ENCODE measurements at places on chromosomes 1 and 21.
A peak's percentile ranks its signal among the peaks of the same experiment; 100 is the strongest.

- no peak for DNase-seq
These were observed 20.0 kb downstream of the H3-3A start for GRCh38 chr1:226082587-226082917.

DNA sequence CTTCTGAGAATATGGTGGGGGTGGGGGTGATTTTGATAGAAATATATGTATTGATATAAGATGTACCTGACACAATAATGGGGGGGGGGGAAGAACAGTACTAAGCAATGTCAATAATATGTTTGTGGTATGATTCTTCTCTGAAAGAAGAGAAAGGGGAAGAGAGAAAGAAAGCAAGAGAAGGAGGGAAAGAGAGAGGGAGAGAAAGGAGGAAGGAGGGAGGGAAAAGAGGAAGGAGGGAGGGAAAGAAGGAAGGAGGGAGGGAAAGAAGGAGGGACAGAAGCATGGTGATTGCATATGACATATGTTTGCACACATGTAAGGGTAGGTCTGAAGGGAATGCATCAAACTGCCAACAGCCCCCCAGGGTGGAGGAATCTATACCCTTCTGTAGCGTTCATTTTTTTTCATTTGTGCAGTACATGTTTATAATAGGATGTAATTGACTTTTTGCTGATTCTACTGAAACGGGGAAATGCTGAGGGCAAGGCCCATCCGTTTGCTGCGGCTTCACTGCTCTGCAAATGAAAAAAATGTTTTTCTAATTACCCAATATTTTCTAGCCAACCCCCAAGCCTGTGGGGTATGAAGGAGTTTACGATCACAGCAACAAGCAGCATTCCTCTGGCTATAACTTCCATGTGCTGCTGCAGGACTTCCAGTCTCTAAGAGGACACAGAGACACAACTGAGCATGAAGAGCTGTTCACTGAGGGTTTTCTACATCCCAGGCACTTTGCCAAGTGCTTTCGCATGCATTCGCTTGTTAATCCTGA is 119.3 kb upstream of the ZC3H12A start:
- no peak for DNase-seq

GRCh38 chr1:236895665-236896387 is 100.7 kb downstream of the MTR start:
- DNase-seq: no peak

GRCh38 chr1:241932845-241933244 is 24.7 kb upstream of the BECN2 start:
- no peak for DNase-seq

- DNase-seq: no peak
These were observed 139.5 kb downstream of the GLIS1 start for GRCh38 chr1:53599481-53599880.

- DNase-seq: peak; percentile 35
These were observed 182.0 kb downstream of the PLPP3 start for GRCh38 chr1:56397409-56397808.

- DNase-seq: no peak
These were observed 769 bp downstream of the GALE start for GRCh38 chr1:23799570-23800399.

- DNase-seq: no peak
These were observed 143.9 kb downstream of the RGS7 start for GRCh38 chr1:241213139-241213538.

GRCh38 chr1:198564716-198565115 is 24.2 kb upstream of the ATP6V1G3 start:
- no peak for DNase-seq

GRCh38 chr1:57026624-57027354 is 61.0 kb upstream of the C8B start:
- no peak for DNase-seq

DNA sequence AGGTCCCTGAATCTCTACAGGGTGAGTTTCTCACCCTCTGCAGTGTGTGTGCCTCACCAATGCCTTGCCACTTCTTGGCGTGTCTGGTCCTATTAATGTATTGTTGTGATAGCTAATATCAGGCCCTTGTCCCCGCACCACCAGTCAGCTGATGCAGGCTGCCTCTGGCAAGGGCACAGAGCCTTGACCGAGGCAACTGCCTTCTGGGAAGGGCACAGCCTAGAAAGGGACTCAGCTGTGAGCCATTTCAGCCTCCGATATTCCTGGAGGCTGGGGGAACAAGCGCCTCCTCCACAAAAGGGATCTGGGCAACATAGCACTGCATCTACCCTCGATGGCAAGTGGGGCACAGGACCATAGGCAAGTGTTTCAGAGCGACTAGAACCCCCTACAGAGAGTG is 27.0 kb downstream of the IL10RB start:
- no peak for DNase-seq

GRCh38 chr1:210790196-210790595 is 343.8 kb downstream of the KCNH1 start:
- DNase-seq: no peak

GRCh38 chr1:182617734-182618351 is 13.7 kb upstream of the RGS16 start:
- no peak for DNase-seq

GRCh38 chr1:36846357-36846756 is 188.0 kb downstream of the GRIK3 start:
- no peak for DNase-seq

- no peak for DNase-seq
These were observed at the start of gene THBS3 for GRCh38 chr1:155207806-155208540. Gene THBS3 (minus strand): TSS chr1:155207897. CDS start chr1:155207876, 21 bp downstream.

DNA sequence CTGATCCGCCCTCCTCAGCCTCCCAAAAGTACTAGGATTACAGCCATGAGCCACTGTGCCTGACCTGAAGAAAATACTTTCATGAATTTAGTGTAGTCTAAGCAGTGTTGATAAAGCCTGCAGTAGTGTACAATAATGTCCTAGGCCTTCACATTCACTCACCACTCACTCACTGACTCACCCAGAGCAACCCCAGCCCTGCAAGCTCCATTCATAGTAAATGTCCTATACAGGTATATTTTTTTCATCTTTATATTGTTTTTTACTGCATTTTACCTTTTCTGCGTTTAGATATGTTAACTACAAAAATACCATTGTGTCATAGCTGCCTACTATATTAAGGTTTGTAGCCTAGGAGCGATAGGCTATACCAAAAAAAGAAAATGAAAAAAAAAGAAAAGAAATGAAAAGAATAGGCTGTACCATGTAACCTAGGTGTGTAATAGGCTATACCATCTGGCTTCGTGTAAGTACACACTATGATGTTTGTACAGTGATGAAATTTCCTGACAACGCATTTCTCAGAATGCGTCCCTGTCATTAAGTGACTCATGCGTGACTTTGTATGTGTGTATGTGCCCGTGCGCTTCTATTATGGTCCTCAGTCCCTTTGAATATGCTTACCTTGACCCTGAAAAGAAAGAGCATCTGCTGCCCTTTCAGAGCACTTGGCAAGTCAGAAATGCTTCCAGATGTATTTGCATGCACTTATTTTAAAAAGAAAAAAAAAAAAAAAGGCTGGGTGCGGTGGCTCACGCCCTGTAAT is 9.2 kb upstream of the SLAMF8 start:
- DNase-seq: no peak

- DNase-seq: no peak
These were observed 110.9 kb downstream of the ASTN1 start for GRCh38 chr1:177053648-177054047.

DNA sequence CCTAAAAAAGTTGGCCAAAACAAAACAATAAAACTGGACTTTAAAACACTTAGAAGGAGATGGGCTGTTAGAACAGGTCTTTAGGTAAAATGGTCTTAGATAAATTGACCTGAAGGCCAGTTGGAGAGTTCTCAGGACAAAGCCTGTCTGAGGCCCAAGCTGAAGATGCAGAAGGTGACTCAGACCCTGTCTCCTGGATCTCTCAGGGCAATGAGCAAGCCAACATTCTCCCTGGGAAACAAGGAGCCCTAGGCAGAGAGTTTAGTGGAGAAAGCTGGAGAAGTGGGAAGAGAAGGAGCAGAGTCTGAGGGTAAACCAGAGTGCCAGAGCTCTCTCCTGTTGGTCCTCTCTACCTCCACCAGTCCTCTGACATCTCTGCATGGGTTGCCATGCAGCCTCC is 70.1 kb downstream of the FCRL5 start:
- DNase-seq: no peak

- DNase-seq: no peak
These were observed at the start of gene PTPRC for GRCh38 chr1:198638894-198639635. Gene PTPRC (plus strand): TSS chr1:198639040. CDS start chr1:198639269, 229 bp downstream.

DNA sequence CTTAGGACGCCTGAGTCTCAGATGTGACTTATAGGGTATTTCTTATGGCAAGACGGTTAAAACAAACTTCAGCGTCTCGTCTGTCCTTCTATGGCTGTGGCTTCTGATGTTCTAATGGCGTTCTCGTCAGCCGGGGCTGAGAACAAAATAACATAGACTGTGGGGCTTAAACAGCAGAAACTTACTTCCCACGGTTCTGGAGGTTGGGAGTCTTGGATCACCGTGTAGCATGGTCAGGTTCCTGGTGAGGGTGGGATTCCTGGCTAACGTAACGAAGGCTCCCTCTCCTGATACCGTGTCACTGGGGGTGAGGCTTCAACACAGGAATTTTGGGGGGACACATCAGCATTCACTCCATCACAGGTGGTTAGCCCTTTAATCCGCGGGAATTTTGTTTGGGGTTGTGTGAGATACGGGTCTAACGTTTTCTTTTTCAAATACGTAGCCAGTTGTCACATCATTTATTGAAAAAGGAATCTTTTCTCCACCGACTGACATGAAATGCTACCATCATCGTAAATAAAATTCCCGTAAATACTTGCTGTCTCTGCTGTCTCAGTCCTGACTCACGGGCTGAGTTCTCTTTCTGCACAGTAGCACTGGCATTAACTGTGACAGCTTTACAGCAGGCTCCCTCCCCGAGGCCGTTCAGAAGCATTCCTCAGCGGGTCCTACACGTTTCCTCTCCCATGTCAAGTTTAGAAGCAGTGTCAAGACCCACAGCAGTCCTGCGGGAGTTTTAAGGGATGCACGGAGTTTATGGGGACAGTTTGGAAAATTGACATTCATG is 8.1 kb upstream of the POFUT2 start:
- DNase-seq: peak; percentile 89

DNA sequence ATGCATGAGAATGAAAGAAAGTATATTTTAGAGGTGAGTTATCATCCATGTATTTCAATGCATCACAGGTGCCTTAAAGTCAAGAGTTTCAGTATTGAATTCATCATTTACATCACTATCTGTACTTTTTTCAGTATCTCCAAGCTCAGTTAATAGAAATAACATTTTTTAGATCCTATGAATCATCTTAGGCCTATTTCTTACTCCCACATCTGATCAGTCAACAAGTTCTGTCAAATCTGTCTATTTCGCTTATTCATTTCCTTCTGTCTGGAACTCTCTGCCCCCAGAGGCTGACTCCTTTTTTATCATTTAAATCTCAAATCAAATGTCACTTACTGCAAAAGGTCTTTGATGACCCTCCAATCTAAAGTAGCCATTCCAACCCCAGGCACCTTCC is 295.2 kb downstream of the LRRC7 start:
- DNase-seq: no peak

GRCh38 chr1:31583995-31584868 is 7.9 kb downstream of the TINAGL1 start:
- DNase-seq: no peak

- no peak for DNase-seq
These were observed 342.7 kb downstream of the PLPP3 start for GRCh38 chr1:56236688-56237087.

GRCh38 chr1:9298282-9298681 is 5.6 kb downstream of the SPSB1 start:
- DNase-seq: no peak

- no peak for DNase-seq
These were observed 32.3 kb downstream of the FMO1 start for GRCh38 chr1:171280599-171280998.

DNA sequence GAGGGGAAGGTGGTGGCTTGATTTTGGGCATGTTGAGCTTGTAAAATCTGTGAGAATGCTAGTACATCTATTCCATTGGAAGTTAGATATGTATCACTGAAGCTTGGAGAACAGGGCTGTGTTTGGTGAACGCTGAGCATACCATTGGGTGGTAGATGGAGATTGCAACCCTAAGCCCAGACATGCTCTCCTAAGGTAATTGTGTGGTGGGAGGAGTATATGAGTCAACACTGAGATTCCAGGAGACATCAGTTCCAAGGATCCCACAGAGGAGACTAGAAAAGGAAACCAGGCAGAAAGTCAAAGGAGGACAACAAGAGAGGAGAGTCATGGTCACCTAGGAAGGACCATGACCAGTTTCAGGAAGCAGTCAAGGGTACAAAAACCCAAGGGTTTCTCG is 60.4 kb downstream of the KIF21B start:
- no peak for DNase-seq

GRCh38 chr1:36864823-36865601 is 169.3 kb downstream of the GRIK3 start:
- DNase-seq: no peak

- DNase-seq: no peak
These were observed 4.8 kb upstream of the IL24 start for GRCh38 chr1:206892351-206892984.

- DNase-seq: no peak
These were observed 286.1 kb downstream of the KIF26B start for GRCh38 chr1:245440922-245441321.
